GM18507 (cell line): ENCODE measurements at places on chromosomes 5 and 9.

DNA sequence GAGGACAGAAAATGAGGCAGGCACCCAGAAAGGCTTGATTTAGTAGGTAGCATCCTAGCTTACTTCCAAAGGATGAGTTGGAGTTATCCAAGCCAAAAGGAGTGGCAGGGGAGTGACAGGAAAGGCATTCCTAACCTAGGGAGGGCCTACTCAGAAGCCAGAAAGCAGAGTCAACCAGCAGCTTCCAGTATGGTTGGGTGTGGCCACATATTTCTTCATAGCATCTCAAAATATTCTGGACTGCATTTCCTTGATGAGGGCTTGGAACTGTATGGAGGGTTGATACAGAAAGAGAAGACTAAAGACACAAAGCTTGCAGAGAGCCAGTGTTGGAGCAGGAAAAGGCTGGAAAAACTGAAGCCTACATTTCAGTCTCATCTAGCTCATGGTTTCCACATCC is 656.8 kb upstream of the DMAC1 start:
- DNase-seq: no peak

GRCh38 chr5:9437741-9438240 is 108.1 kb downstream of the SEMA5A start:
- DNase-seq: no peak

- no peak for DNase-seq
Observed at GRCh38 chr5:115962565-115963402, 509 bp downstream of the LVRN start.

DNA sequence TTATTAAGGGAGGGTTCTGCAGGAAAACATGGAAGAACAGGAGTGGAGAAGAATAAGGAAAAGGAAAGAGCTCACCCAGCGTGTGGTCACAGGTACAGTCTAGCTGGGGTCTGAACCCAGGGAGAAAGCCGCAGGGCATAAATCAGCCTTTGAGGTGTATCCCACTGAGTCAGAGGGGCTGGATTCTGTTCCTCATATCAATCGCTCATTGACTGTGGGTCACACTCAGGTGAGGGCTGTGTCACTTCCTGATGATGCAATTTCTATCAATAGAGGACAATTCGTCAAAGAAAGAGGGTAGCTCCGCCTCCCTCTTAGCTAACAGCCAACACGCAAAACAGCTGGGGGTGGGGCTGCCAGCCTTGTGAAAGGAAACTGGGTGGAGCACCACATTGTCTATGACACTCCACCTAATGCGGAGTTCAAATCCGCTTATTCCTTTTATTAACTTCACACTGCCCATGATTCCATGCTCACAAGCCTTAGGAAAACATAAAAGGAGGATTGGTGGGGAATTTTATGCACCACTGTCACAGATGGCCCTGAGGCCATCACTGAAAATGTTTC is 176.2 kb downstream of the ICE1 start:
- no peak for DNase-seq

DNA sequence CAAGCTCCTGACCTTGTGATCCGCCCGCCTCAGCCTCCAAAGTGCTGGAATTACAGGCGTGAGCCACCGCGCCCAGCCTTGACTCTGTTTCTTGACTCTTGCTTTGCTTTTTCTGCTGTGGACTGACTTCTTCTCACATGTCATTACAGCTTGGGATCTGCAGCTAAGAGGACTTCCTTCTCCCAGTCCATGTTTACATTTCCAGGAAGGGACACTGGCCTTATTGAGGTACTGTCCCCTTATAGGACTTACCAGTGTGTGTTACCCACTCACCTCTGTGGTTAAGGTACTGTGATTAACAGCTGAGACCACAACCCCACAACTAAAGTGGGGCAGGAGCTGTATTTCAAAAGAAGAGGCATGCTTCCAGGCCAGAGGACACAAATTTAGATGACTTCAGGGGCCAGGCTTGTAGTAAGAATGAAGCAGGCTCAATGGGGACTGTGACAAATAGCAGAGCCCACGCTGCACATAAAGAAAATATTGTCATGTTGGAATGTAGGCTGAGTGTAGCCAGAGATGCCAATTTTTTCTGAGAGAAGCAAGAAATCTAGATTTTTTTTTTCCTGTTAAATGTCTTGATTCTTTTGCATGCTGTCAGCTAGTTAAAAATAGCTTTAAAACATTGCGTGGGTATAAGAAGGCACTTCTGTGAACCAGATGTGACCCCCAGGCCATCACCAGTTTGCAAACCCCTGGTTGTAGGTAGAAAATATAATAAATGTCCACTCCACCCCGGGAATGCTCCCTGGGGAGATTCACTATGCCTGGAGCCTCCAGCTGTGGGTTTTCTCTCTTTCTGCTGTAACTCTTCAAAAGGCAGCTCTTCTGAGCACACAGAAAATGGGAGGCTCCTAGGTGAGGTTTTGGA is 75.0 kb downstream of the PTPDC1 start:
- DNase-seq: no peak

- no peak for DNase-seq
Observed at GRCh38 chr9:133604214-133604613, 5.0 kb downstream of the FAM163B start.

GRCh38 chr5:87243161-87243844 is 24.4 kb upstream of the RASA1 start:
- no peak for DNase-seq
